ENCODE measurements at places on chromosomes 3 and 15.

DNA sequence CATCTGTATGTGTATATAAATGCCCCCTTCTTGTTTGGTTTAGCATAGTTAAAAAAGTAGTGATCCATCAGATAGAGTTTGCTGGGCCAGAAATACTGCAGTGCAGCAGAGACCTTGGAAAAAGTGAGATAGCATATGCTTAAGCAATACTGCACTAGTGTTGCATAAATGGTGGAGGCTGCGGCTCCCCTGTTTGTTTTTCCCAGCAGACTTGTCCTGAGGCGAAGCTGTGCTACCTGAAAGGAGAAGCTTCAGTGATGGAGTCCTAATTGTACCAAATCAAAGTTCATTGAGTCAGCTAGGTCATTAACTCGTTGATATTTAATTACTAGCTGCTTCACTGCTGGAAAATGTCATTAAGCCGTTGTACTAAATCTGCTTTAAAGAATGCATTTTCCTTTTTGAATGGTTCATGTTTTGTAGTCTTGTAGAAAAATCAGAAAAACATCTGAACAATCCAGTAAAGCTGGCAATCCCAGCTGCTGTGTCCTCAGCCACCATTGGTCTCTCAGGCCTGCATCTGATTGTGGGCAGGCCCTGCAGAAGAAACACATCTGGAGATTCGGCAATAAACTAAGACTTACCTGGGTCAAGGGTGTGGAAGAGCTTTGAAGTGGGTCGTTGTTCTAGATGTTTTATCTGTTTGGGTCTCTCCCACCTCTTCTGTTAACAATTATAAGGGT is 169.6 kb downstream of the B3GALNT1 start:
- H3K4me3 ChIP-seq = no peak overlapping the region
- DNase-seq = no peak
- no peaks in the 10 kb centered on the region for H3K27me3 ChIP-seq
- no peaks in the 10 kb centered on the region for H3K4me1 ChIP-seq
- H3K36me3 ChIP-seq = no peaks in the 10 kb centered on the region

DNA sequence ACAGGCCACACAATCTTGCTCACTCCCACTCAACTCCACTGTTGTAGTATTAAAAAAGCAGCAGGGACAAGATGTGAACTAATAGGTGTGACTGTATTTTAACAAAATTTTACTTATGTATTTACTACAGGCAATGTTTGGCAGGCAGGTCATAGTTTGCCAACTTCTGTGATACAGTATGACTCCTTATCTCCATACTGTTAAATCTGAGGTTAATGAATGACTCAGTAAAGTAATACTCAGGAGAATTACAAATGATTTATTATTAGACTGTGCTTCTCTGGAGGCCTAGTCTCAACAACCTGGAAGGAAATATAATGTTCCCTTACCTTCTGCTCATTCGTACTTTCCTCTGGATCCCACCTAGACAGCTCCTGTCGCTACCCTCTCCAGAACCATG is 258.6 kb upstream of the KCNMB2 start:
- H3K27ac ChIP-seq = no peak overlapping the region
- H3K27me3 ChIP-seq = no peaks in the 10 kb centered on the region
- no peak for DNase-seq

DNA sequence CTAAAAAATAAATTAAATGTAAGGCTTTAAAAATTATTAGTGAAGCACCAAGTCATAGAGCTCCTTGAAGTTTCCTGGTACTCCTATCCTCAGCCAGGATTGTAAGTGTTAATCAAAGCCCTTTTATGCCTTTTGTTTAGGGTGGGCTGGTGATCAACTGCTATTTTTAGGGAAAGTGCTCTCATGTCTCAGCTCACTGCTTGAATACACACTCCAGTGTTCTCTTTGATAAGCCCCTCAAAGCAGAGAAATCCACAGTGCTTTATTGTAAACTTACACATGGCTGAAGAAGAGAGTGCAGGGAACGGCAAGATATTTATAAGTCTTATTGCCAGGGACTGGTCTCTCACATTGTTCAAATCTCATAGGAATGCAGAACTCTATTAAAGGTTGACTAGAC is 156.4 kb upstream of the AZI2 start:
- H3K36me3 ChIP-seq = no peaks in the 10 kb centered on the region
- no peak for DNase-seq
- no peaks in the 10 kb centered on the region for H3K27me3 ChIP-seq
- no peak overlapping the region for H3K4me3 ChIP-seq
- H3K27ac ChIP-seq = no peak overlapping the region

- DNase-seq = no peak
- no peaks in the 10 kb centered on the region for H3K36me3 ChIP-seq
- no peak overlapping the region for H3K4me3 ChIP-seq
Observed at GRCh38 chr3:181487236-181487978, 224.3 kb upstream of the SOX2 start.

DNA sequence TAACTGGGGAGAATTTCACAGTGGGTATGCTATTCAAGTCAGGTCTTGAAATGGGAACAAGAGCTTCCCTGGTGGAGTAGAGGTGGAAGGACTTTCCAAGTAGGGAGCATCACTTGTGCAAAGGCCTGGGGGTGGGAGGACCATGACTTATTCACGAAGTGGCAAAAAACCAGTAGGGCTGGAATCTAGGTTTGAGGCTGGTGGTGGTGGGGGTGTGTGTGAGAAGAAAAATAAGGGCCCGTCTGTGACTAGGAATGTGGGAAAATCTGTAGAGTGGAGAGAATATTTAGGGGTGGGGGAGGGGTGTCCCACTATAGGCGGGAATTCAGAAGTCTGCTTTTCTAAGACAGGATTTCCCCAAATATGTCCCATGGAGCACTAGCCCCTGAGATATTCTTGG is 271.9 kb upstream of the TBL1XR1 start:
- no peaks in the 10 kb centered on the region for H3K4me1 ChIP-seq
- no peak overlapping the region for H3K27ac ChIP-seq
- H3K4me3 ChIP-seq = no peak overlapping the region

- DNase-seq = no peak
- no peak overlapping the region for H3K4me3 ChIP-seq
- H3K27ac ChIP-seq = no peak overlapping the region
- H3K36me3 ChIP-seq = no peaks in the 10 kb centered on the region
- no peaks in the 10 kb centered on the region for H3K4me1 ChIP-seq
Observed at GRCh38 chr3:127975153-127976029, 60.4 kb downstream of the KBTBD12 start.

DNA sequence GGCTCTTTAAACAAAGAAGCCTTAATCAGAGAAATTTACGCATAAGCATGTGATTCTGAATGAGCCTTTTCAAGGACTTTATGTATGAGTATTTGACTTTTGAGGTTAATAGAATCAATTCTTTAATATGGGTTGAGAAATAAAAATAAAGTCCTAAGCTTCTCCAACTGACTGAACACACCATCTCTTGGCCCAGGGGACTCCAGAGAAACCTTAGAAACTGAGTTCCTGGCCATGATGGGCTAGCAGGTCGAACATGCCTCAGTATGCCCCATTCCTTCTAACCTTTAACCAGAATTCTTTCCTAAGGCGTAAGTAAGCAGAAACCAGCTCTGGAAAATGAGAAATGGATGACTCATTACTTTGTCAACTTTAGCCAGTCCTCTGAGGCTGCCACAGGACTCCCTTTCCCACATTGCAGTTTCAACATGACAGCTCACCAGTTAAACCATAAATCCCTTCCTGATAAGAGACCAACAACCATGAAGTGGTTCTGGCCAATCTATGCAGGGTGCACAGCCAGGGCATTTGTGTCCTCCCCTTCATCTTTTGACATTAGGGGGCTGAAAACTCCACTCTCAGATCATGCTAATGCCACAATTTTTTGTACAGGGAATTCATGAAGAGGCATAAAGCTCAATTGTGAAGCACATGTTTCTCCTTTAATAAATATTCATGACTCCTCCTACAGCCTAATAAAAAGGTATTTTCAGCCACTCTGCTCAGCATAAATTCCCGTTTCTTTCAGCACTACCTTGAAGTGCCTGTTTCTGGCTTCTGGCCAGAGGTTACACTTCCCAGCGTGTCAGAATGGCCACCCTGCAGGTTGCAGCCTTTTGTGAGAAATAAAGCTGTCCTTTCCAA is 33.3 kb downstream of the TM4SF18 start:
- H3K4me3 ChIP-seq = no peak overlapping the region
- no peaks in the 10 kb centered on the region for H3K27me3 ChIP-seq
- H3K4me1 ChIP-seq = no peaks in the 10 kb centered on the region
- DNase-seq = no peak
- no peak overlapping the region for H3K27ac ChIP-seq

GRCh38 chr3:29138171-29138570 is 142.7 kb upstream of the RBMS3 start:
- H3K36me3 ChIP-seq = no peaks in the 10 kb centered on the region
- H3K4me1 ChIP-seq = no peaks in the 10 kb centered on the region
- no peak overlapping the region for H3K27ac ChIP-seq
- no peak for DNase-seq

DNA sequence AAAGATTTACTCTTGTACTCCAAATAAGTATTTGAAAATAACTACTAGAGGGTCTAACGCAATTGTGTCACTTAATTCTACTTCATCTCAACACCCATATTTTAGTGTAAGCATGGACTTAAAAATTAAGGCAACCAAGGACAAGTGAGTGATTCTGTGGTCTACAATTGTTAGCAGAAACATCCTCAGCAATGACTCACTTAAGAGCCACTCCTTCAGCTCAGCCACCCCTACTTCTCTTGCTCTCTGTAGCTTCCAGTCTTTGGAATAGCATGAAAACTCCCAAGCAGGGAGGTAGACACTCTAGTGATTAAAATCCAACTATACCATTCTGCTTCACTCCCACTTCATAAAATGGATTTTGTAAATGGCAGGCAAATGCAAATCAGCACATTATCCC is 116.0 kb upstream of the LRRN1 start:
- no peaks in the 10 kb centered on the region for H3K4me1 ChIP-seq
- no peak for DNase-seq
- no peaks in the 10 kb centered on the region for H3K27me3 ChIP-seq
- H3K36me3 ChIP-seq = no peaks in the 10 kb centered on the region
- no peak overlapping the region for H3K4me3 ChIP-seq

Measured in effector memory CD4-positive, alpha-beta T cell (primary cell).